ENCODE measurements at places on chromosomes 3 and 15.

DNA sequence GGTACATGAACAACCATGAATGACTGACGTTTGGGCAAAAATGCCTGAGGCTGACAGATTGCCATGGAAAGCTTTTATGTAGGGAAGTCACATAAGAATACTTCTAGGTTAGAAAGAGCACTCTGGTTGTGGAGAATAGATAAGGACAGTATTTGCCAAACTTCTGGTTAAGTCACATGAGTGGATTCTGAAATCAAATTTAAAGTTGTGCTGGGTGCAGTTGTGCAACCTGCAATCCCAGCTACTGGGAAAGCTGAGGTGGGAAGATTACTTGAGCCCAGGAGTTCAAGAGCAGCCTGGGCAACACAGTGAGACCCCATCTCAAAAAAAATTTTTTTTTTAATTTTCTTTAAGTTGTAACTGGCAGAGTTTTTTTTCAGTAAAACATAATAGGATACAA, 7.2 kb upstream of the ZNF148 start:
- DNase-seq, result no peak

- DNase-seq, result no peak
Observed at GRCh38 chr15:29312387-29312786, 42.8 kb upstream of the NSMCE3 start.

DNA sequence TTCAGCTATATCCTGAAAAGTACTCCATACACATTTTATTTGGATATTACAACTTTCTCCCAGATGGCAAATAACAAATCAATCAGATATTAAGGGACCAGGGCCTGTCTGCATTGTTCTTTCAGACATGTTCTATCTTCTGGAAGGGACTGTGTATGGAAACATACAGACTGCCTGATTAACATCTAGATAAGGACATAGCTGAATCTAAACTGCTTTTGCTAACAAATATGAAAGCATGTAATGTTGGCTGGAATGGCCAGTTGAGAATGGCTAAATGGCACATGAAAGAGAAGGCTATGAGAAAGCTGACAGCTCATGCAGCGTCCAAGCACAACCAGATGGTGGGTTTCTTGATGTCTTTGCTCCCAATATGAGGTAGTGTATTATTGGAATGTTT, 149.4 kb downstream of the CFAP20DC start:
- DNase-seq, result no peak

DNA sequence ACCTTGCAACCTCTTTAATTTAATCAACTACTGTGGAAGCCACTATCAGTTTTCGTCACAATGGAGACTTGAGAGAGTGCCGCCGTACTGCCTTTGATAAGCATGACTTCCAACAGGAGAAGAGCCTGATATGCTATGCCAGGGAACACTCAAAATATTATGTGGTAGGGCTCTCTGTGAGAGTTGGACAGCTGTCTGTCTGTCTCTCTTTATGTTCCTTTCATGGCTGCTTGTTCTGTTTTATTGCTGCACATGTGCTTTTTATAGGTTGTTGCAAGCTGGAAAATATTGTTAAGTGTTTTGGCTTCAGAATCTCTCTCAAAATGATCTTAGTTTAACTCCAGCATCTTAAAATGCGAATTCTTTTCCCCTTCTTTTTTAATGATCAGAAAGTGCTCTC, 249.4 kb upstream of the RARB start:
- DNase-seq, result no peak

GRCh38 chr3:143532091-143532490, 316.2 kb downstream of the SLC9A9 start:
- no peak for DNase-seq

- peak; percentile 8 for DNase-seq
Observed at GRCh38 chr3:24264748-24265158, 229.9 kb downstream of the THRB start.

- no peak for DNase-seq
Observed at GRCh38 chr3:177478170-177478867, 281.0 kb upstream of the TBL1XR1 start.

GRCh38 chr15:75350601-75351361, 3.9 kb downstream of the NEIL1 start:
- no peak for DNase-seq

- DNase-seq, result no peak
Observed at GRCh38 chr3:177114253-177114652, 83.0 kb downstream of the TBL1XR1 start.

DNA sequence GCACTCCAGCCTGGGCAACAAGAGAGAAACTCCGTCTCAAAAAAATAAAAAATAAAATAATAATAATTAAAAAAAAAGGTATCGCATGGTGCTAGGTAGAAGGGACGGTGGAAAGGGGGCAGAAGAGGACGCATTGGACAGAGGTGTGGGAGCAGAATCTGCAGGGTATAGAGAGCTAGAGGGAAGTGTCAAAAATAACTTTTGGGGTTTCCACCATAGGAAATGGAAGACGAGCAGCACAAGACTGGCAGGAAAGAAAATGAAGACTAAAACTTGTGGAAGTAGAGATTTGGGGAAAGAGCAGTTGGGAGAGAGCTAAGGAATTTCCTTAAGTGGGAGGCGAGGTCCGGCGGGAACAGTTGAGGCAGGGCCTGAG, 585 bp upstream of the MKRN2 start:
- DNase-seq, result no peak

- no peak for DNase-seq
Observed at GRCh38 chr3:56624725-56625124, 58.3 kb downstream of the TASOR start.

DNA sequence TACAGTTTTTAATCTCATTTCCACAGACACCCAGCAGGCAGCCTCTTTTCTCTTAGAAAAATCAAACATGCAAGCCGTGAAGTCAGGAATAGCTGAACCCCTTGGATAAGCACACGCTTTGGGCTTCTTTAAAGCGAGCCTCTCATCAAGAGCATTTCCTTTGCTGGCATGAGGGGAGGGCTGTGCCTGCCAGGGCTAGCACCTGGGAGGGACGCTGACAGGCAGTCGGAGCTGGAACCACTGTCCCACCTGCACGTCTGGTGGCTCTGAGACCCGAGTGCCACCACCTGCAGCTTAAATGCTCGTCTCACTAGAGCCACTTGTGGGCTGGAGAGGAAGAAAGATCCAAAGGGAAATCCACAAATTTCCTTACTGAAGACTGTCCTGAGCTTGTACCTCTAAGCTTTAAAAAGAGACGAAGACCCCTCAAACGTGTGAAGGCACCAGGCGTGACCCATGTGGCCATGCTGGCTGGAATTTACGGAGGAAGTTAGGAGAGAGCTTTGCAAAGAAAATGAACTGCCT, 9.4 kb downstream of the MAP6D1 start:
- DNase-seq, result no peak

GRCh38 chr3:45638299-45639043, 43.9 kb downstream of the LIMD1 start:
- no peak for DNase-seq

DNA sequence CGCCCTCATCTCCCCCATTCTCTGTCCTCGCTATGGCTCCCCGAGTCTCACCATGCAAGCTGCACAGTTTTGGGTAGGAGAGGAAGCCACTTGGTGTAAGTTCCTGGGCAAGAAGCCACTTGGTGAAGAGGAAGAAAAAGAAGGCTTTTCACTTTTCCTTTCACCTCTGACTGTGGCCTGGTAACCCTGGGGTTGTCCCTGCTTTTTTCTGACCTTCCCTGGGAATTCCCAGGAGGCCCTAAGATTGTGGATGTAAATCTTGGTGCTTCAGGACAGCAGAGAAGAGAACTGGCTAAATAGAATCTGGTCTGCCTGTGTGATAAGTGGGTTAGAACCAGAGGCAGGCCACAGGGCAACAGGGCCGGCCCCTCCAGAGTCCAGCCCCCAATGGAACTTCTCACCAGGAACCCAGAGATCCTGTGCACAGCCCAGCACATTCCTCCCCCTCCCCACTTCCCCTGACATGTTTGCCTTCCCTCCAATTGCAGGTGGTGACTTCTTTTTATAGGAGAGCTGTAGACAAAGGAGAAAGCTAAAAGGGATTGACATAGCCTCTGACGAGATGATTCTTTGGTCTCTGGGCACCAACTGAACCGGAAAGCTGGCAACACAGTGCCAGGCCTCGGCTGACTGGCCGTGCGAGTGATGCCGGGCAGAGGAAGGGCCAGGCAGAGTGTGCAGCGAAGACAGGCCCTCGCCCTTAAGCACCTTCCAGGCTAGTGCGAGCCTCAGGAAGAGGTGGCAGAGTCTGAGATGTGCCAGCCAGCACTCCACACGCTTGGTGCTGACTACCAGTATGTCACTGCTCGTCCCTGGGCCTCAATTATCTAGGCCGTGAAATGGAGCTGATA, 19.4 kb upstream of the SKOR1 start:
- peak; percentile 32 for DNase-seq

DNA sequence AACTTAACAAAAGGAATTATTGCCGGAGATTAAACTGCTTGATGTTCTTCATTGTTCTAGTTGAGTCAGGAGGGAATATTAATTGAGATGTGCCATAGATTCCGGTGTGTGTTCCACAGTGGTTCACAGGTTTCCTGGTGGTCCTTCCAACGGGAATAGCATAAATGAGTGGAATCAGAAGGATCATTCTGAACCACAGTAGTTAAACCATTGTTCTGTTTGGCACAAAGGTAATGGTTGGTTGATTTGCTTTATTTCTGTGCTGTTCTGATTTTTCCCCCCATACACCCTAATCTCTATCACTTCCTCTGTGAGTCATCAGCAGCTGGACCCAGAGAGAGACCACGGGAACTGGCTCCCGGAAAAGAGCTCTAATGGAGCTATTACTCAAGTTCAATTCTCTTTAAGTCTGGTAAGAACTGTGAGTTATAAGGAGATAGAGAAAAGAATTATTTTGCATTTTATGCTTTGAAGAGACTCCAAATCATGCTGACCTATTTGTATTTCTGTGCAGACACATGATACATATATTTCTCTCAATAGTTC, 627.2 kb downstream of the ZIC1 start:
- no peak for DNase-seq

- no peak for DNase-seq
Observed at GRCh38 chr3:10389995-10390394, 69.1 kb upstream of the SEC13 start.

- no peak for DNase-seq
Observed at GRCh38 chr3:31288641-31289100, 244.1 kb upstream of the STT3B start.

DNA sequence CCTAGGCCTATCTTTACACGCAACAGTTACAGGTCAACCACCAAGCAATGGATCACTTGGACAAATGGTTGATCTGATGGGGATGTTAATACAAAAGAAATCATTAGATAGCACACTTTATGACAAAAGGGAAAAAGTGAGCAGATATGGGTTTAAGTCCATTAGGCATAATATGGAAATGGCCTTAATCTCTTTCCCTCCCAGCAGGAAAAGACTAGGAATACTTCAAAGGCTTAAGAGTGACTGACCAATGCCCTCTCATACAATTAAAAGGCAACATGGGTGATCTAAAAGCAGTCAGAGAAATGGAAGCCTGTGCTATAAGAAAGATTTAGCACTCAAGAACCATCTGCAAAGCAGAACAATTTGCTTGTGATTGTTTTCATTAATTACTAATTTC, 3.3 kb downstream of the PRTG start:
- DNase-seq, result no peak

DNA sequence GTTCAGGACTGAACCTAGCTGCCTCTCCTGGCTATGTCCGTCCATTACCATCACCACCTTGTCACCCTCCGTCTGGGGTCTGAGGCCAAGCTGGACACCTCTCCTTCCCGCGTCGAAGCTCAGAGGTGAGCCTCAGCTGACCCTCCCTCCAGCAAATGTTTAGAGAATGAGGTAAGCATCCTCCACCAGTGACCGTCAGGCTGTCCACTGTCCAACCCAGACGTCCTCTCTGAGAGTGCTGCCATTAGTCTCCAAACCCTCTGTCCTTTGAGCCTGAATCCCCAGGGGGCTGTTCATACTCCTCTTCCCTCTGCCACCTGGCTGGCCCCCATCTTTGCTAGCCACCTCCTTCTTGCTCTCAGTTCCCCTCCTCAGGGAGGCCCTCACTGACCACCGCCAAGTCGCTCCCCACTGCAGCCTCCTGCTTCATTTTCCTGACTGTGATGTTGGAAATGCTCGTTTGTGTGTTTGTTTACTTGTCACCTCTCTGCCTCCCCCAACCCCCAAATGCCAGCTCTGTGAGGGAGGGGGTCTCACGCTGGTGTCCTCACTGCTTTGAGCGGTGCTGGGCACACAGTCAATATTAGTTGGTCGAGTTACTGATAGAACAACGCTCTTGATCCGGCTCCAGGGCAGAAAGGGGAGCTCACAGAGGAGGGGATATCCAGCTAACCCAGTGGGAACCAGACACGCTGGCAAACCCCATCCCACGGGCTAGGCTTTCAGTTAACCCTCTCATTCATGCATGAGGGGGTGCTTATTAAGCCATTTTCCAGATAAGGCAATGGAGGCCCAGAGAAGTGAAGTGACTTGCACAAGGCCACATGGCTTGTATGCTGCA, 64.9 kb downstream of the IQSEC1 start:
- no peak for DNase-seq

DNA sequence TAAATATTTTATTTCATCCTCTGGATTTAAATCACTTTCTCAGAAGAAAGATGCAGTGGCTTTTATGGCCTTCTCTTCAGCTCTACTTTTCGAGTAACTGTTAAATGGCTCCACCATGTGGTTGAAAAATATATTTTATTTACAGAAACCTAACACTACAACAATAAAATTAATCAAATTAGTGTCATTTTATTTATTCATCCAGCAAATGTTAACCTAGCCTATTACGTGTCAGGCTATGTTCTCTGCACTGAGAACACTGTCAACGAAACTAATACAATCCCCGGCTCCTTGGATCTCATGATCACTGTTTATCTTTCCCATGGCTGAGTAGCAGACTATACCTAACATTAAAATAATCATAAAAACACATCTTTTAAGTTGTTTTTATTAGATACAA, 148.0 kb upstream of the OSTN start:
- DNase-seq, result peak; percentile 1

- DNase-seq, result no peak
Observed at GRCh38 chr3:170506556-170506955, 79.3 kb downstream of the SLC7A14 start.
